ENCODE measurements at places on chromosomes 7 and 10. TPM values are rescaled to one million over a fixed set of nuclear protein-coding genes. Genes with fewer than 3 reads are reported as not detected.
A peak's percentile ranks its signal among the peaks of the same experiment; 100 is the strongest.

Gene GPRIN2
- total RNA-seq, result not detected

GRCh38 chr7:24654305-24654704 is 81.1 kb downstream of the PALS2 start:
- ATAC-seq, result no peak

Gene PTF1A
- total RNA-seq, result not detected

DNA sequence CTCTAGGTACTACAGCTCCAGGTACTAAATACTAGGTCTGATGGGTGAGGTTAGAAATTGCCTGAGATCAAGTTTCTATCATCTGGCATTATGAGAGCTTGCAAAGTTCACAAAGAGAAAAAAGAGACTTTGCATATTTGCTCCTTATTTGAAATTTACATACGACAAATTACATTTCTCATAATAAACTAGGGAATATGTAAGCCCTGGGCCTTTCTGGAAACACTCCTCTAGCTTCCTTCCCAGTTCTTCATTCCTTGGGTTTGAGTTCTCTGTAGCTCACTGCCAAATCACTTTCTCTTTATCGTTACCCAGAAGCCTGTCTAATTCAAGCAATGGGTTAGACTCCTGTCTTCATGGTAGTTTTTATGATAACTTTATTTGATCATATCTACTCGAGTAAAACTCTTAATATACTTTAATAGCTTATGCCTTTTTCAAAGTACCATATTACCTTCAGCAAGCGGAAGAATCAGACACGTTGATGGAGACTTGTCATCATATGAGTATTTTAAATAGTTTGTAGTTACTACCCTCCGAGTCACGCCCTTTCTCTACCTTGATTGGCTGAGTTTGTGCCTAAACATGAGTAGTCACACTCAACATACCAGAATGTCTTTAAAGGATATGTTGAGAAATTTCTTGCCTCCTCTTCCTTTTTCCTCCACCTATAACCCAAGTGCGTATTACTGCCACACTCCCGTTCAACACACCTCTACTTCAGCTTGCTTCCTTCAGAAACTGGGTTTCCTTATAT is 150.5 kb downstream of the DKK1 start:
- ATAC-seq, result no peak

Gene PAPOLB
- total RNA-seq, result not detected

- no peak for ATAC-seq
These were observed 1.8 kb downstream of the UFSP1 start for GRCh38 chr7:100887516-100888290.

- no peak for ATAC-seq
These were observed 53.4 kb downstream of the COL17A1 start for GRCh38 chr10:104032144-104032775.

Gene PRR15
- total RNA-seq, result not detected

Gene DOCK1
- total RNA-seq, result 0.34 TPM

GRCh38 chr7:142943706-142944268 is 4.5 kb downstream of the LLCFC1 start:
- no peak for ATAC-seq

GRCh38 chr7:48681006-48681405 is 243.3 kb upstream of the CDC14C start:
- no peak for ATAC-seq

GRCh38 chr10:88944813-88945212 is 7.8 kb downstream of the ACTA2 start:
- ATAC-seq, result peak; percentile 18

DNA sequence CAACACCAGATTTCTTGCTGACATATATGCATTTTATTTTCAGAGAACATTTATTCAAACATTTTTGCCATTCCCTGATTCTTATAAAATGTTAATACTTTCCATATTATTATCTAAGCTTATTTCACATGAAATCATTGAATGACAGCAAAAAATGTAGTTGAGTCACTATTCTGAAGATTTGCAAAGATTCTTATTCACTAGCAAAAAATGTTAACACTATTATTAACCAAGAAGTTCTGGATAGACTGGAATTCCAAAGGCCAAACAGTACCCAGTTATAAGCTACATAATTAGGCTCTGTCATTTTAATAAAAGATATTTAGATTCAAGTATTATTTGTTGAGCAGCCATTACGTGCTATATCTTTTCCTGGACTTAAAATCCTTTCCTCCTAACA is 4.3 kb downstream of the GSTO2 start:
- no peak for ATAC-seq

- no peak for ATAC-seq
These were observed 59.1 kb downstream of the NRF1 start for GRCh38 chr7:129670656-129671055.
